ENCODE measurements at places on chromosomes 6 and 20. TPM values are rescaled to one million over a fixed set of nuclear protein-coding genes. Genes with fewer than 3 reads are reported as not detected.
A peak's percentile ranks its signal among the peaks of the same experiment; 100 is the strongest.

DNA sequence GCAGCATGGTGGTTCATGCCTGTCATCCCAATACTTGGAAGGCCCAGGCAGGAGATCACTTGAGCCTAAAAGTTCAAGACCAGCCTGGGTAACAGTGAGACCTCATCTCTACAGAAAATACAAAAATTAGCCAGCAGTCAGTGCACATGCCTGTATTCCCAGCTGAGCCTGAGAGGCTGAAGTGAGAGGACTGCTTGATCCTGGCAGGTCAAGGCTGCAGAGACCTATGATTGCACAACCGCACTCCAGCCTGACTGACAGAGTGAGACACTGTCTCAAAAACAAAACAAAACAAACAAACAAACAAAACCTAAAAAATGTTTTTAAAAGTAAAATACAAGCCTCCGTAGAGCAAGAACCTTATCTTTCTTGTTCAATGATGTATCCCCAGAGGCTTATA lies 6.0 kb downstream of the CEP85L start:
- DNase-seq = no peak

GRCh38 chr20:18279242-18279641 lies 9.1 kb upstream of the ZNF133 start:
- DNase-seq = no peak

DNA sequence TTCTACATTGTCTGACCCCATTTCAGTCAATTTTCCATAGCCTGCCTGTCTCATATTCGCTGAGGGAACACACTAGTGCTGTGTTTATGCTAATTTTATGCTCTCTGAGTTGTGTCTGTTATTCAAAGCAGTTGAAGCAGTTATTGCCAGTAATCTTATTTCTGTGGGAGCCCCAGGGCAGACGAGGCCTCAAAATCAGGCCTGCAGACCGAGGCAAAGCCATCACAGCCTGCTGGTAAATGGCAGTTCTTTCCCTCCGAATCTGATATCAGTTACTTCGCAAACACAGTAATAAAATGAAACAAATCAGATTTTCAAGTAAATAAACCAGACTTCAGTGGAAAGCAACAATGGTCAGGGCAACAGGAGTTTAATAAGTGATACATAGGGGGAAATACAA lies 508.4 kb downstream of the PKHD1 start:
- DNase-seq = no peak

DNA sequence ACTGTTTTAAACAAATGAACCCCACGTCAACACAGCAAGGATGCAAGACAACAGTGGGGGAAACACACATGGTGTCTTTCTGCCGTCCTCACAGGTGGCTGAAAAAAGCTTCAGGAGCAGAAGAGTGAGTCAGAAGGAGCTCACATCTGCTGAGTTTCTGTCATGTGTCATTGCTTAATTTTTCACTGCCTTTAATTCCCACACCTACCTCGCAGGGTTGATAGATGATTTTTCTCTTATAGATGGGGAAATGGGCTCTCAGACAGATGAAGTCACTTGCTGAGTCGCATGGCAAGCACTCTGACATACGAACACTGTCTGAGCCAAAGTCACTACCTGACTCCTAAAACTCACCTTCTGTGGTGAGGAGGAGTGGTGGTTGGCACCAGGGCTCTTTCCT lies 28.3 kb upstream of the CARMIL1 start:
- no peak for DNase-seq

Gene BPIFB4
- not detected for total RNA-seq

- DNase-seq = peak; percentile 16
These were observed 16.1 kb downstream of the CDK19 start for GRCh38 chr6:110799189-110799588.

GRCh38 chr20:57829805-57830514 lies 120.1 kb upstream of the PMEPA1 start:
- no peak for DNase-seq

DNA sequence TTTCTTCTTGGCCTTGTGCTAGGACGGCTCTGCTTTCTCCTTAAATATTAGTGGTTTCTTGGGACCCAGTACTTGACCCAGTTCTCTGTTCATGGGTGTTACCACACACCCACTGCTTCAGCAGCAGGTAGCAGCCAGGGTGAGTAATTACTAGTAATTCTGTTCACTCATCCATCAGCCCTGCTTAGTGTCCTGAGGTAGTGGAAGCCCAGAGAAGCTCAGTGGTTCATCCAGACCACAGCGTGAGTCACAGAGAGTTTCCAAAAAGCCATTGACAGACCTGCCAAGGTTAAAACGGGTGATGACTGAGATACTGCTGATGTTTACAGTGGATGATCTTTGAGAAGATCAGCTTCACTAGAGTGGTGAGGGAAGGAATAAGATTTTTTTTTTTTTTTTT lies 51.7 kb upstream of the HINT3 start:
- peak; percentile 54 for DNase-seq

DNA sequence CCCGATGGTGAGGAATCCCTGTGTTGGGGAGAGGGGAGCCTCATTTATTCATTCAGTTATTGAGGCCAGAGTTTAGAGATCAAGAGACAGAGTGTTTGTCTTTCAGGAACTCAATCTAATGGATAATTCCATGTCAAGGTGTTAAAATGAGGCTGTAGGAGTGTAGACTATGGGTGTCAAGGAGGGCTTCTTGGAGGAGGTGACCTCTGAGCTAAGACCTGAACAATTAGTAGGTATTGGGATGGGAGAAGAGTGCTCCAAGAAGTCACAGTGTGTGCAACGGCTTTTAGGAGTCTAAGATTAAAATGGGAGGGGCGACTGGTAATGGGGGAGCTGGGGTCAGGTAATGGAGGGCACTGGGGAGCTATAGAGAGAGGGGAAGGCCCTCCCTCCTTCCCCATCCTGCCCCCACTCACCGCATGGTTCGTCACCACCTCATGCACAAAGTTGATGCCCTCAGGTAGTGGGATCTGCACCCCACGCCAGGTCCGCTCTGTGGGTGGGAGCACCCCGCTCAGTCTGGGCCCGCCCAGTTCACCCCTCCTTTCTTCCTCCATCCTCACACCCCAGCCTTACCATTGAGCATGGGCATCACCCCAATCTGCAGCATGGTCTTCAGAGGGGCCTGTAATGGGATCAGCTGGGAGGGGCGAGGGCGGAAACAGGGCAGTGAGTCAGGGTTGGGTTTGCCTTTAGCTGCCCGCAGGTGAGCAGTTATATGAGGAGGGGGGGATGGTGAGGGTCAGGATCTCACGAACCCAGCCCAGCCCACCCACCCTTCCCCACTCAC lies 8.1 kb downstream of the CTSA start:
- no peak for DNase-seq

GRCh38 chr6:12022953-12023388 lies 10.9 kb downstream of the HIVEP1 start:
- no peak for DNase-seq

DNA sequence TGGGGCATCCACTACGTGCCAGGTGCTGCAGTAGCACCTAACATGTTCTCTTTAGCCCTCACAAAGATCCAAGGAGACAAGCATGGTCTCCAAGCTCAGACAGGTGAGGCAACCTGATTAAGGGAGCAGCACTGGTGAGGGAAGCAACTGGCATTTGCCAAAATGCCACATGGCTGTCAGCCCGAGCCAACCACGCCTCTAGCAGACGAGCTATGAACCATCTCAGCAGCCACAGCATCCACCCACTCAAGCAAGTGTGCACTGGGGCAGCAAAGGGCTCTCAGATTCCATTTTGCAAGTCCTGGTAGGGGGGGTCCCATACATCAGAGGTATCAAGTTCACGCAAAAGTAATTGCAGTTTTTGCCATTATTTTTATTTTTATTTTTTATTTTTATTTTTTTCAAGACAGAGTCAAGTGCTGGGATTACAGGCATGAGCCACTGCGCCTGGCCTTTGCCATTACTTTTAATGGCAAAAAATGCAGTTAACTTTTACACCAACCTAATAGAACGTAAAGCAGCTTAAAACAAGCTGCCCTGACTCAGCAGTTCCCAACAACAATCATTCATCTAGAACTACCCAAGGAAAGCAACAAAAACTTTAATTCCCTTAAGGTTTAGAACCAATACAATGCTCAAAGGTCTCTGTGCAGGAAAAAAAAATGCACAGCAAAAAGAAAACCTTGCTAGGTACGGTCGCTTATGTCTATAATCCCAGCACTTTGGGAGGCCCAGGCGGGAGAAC lies 36.3 kb upstream of the SPDEF start:
- peak; percentile 13 for DNase-seq

Gene BHLHE23
- total RNA-seq = not detected

GRCh38 chr20:46169245-46170171 lies 51.4 kb downstream of the CD40 start:
- no peak for DNase-seq

DNA sequence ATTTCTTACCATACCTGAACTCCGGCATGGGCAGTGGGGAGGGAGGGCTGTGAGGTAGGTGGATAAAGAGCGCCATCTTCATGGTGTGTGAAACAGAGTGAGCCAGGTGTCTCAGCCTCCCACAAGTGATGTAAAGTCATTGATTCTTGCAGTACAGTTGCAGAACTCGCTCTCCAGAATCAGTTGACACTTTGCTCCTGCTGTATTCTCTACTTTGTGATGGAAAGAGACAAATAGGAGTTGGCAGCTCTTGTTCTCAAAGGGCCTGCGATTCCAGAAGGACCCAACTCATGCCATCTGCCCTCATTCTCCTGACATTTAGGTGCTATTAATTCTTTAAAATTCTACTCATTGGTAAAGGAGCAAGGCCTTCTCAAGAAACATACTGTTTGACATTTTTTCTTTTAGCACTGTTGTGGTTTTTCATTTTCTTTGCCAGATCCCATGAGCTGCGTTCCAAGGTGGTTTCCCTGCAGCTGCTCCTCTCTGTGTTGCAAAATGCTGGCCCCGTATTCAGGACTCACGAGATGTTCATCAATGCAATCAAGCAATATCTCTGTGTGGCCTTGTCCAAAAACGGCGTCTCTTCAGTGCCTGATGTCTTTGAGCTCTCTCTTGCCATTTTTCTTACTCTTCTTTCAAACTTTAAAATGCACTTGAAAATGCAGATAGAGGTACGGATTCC lies 49.3 kb downstream of the ARFGEF2 start:
- no peak for DNase-seq

- no peak for DNase-seq
These were observed 26.2 kb downstream of the VSTM2L start for GRCh38 chr20:37928996-37929682.

DNA sequence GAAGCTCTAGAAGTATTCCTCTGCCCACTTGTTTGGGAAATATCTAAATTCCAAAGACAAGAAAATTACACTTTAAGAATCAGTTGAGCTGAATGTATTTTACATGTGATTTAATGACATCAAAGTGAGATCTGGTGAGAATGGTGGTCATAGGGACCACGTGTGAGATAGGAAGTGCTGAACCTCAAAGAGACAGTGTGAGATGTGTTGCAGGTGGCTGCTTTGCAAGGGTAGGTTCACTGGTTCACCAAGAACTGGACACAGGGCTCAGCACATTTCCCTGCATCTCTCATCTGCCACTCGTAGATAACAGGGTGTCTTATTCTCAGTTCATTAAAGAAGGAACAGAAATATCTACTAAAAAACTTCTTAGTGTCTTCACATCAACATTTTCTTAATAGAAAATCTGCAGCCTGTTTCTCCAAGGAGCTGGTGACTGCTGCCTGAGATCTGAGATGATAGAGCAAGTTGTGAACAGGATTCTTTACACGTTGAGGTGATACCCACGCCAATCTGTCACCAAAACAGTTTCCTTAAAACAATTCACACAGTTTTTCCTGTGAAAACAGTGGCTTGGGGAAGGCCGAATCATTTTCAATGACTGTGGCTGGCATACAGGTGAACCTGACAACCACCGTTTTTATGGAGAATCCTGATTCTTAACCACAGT lies 7.2 kb downstream of the CCR6 start:
- DNase-seq = no peak

Gene CEP250
- total RNA-seq = 33.1 TPM

GRCh38 chr6:108002365-108003221 lies 44.6 kb upstream of the SEC63 start:
- no peak for DNase-seq

Gene NEURL2
- total RNA-seq = 2.5 TPM

DNA sequence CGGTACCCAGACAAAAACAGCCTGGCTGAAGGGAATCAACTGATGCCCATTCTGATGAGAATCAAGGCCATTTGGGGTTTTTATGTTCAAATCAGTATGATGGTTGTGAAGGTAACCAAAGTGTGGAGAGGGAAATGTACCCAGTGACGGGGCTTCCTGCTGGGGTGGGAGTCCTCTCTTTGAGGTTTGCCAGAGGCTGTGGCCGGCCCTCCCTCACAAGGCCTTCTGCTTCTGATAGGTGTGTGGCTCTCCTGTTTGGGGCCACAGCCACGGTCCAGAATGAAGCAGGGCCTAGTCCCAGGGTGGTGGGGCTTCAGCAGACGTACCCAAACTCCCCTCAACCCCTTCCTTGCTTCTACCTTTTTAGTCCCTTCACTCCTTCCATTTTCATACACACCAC lies 86.7 kb upstream of the NAA20 start:
- DNase-seq = no peak

Gene SIGLEC1
- total RNA-seq = 0.08 TPM

- no peak for DNase-seq
These were observed 90.3 kb downstream of the TBC1D7 start for GRCh38 chr6:13238017-13238416.

GRCh38 chr20:16580620-16581019 lies 7.4 kb upstream of the KIF16B start:
- no peak for DNase-seq

DNA sequence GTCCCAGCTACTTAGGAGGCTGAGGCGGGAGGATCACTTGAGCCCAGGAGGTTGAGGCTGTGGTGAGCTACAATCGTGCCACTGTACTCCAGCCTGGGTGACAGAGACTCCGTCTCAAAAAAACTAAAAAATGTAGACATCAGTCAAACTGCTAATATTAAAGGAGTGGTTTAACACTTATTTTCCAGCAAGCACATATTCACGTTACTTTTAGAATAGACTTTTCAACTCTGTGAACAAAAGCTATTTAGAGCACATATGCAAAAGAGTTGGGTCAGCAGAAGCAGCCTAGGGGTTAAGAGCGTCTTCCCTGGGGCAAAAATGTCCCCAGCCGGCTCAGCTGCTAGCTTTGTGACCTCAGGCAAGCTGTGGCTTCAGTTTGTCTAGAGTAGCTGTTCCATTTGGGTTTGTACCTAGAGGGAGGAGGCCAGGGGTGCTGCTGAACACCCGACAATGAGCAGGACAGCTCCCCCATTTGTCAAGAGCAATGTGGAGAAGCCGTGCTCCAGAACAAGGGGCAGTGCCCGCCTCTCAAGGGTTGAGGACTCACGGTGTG lies 62.5 kb upstream of the PTGIS start:
- DNase-seq = no peak

- no peak for DNase-seq
These were observed 114.1 kb downstream of the KIF16B start for GRCh38 chr20:16459019-16459700.

- no peak for DNase-seq
These were observed 541.3 kb upstream of the BTBD3 start for GRCh38 chr20:11376420-11376819.

DNA sequence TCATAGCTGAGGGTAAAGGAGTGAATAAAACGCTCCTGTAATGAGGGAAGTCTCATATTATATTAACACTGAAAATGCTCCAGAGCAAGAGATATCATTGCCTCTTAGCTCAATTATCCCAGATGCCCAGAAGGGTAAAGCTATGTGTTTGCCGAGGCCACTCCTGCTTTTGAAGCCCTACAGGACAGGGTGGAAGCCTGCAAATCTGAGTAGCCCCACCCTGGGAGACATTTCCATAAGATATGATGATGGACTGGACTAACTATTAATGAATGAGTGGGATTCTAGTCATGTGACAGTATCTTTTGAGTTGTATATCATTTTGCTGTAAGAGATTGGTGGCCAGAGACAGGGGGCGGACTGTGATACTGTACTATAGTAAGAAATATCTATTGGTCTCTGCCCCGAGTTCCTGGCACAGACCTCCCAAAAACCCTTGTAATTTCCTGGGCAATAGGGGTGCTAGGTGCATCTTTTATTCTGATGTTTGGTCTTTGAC lies 10.5 kb upstream of the SLC22A2 start:
- no peak for DNase-seq

GRCh38 chr6:1329708-1330107 lies 17.8 kb downstream of the FOXQ1 start:
- DNase-seq = no peak
